ENCODE measurements at places on chromosomes 16 and 17. TPM values are rescaled to one million over a fixed set of nuclear protein-coding genes. Genes with fewer than 3 reads are reported as not detected.

PKMYT1 gene
- total RNA-seq: 27.1 TPM

TBC1D3D gene
- total RNA-seq: 0.44 TPM

FTSJ3 gene
- 38.5 TPM for total RNA-seq

ARL4D gene
- total RNA-seq: 6.0 TPM

PYDC1 gene
- not detected for total RNA-seq

MYH10 gene
- 49.8 TPM for total RNA-seq

PERCC1 gene
- total RNA-seq: not detected
